ENCODE measurements at places on chromosomes 7 and 10.

DNA sequence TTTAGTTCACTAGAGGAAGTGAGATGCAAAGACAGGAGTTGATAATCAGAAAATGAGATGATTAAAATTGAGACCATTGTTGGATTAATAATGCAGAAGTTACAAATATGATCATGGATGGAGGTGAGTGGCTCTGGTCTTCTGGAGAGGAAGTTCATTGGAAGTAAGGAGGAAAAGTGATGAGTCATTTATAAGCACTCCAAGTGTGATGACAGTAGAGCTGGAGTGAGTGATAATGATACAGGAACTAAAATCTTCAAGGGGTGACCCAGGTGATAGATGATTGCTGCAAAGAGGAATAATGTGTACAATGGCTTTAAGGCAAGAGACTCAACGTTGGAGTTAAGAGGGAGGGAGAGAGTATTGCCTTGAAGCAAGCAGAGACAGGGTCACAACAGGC is 20.7 kb downstream of the ZNF32 start:
- no peak for DNase-seq

- DNase-seq = no peak
These were observed 204.6 kb downstream of the IMMP2L start for GRCh38 chr7:111357691-111358090.

DNA sequence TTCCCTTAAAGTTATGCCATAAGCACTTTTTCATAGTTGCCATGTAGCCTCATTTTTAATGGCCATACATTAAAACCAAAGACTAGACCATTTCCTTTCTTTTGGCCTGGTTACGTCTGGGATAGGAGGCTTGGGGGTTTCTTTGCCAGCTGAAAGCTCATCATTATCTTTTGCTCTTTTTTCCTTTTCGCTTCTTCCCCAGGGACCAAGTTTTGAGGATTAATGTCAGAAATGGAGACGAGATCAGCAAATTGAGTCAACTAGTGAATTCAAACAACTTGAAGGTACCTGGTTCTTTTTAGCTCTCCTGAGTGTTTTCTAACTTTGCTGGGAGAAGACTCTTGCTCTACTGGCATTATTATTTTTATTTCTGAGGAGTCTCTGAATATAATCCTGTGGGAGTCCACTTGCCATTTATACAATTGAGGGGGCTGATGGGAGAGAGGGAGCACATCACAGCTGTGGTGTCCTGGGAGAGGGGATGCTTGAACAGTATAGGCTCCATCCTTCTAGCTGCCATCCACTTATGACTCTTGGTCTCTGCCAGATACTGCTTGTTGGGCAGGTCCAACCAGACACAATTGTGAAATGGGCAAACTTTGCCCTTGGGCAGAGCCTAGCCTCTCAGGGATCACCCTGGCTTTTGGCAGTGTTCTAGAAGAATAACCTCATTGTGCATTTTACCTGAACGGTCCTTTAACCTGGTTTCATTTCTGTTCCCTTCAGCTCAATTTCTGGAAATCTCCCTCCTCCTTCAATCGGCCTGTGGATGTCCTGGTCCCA is 5.8 kb downstream of the CPA4 start:
- no peak for DNase-seq

DNA sequence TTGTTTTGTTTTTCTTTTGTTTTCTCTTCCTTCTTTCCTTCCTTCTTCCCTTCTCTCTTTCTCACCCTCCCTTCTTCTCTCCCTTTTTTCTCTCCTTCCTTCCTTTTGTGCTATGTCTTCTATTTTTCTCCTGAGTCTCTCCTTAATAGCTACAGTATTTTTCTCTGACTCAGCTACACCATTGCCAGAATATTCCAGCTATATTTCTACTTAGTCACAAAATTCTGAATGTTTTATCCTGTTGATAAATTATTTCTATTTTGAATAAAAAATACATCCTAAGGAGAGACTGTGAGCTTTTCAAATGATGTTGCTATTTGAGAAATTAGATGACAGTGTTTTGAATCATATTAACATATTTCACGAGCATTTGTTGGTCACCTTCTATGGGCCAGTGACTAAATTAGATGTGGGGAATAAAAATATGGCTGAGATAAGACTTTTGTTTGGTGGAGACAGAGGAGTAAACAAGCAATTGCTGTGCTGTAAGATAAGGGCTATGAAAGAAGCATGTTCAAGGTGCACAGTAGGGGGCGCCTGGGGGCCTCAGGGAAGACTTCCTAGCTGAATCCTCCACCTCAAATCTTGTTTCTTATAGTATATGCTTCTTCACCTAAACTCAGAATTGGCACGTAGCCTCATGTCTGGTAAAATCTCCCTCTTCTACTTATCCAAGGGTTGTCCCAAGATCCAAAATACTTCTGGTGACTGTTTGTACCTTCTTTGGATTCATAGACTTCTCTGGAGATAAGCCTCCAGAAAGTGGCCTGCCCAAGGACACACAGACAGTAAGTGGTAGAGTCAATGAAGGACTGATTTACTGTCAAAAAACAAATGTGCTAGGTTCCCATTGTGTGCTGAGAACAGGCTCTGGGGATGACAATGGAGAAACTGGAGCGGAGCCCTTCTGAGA is 115.5 kb upstream of the CREB5 start:
- no peak for DNase-seq

DNA sequence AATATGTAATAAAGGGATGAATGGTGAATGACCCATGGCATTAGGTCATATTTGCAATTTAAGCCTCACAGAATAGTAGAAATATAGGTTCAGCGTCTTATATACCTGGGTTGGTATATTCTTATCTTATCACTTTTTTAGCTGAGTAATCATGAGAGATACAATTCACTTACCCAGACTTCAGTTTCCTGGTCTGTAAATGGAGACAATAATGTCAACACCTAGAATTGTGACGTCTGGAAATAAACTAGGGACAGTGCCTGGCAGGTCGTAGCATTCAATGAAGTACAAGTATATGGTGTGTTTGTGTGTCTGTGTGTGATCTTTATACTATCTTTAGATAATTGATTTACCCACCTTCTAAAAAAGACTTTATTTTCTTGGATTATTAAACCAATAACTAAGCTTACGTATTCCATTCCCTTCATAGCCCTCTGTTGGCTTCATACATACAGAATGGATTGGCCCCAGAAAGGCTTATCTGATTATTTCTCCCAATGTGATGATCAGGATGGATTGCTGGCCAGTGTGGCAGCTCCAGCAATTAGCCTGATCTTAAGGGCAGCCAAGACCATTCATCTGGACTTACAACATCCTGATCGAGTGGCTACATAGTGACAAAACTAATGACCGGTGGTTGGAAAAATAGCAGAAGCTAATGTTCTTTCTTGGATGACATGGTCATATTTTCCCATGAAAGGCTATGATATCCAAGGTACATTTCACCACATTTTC is 121.2 kb upstream of the NPVF start:
- no peak for DNase-seq

DNA sequence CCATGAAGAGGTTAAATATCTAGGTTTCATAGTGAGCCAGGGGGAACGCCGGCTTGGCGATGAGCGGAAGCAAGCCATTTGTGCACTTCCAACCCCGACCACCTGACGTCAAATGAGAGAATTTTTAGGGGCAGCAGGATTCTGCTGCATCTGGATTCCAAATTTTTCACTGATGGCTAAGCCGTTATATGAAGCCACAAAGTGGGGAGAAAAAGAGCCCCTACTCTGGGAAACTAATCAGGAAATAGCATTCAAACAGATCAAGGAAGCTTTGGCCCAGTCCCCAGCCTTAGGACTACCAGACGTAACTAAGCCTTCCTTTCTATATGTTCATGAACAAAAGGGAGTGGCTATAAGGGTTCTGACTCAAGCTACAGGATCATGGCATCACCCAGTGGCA is 12.9 kb upstream of the ADCK2 start:
- DNase-seq = no peak

- no peak for DNase-seq
These were observed 364.9 kb downstream of the SUGCT start for GRCh38 chr7:40499718-40500117.

- DNase-seq = no peak
These were observed 37.0 kb downstream of the WNT2 start for GRCh38 chr7:117285826-117286225.

GRCh38 chr10:131532291-131532690 is 220.8 kb upstream of the TCERG1L start:
- no peak for DNase-seq
